A549 treated with Mapracorat at 1 μM for 4 hours (cell line): ENCODE measurements at places on chromosomes 2 and 18. TPM values are rescaled to one million over a fixed set of nuclear protein-coding genes. Genes with fewer than 3 reads are reported as not detected.

PKP4 gene
- total RNA-seq: 21.5 to 26.9 TPM (median 25.9 TPM) in 5 replicates

FSIP2 gene
- total RNA-seq: not detected in 5 replicates

PROM2 gene
- not detected in 5 replicates for total RNA-seq

KCNIP3 gene
- total RNA-seq: 0.97 to 2.3 TPM (median 2.1 TPM) in 5 replicates

RAD51AP2 gene
- not detected in 5 replicates for total RNA-seq

EHD3 gene
- total RNA-seq: 6.2 to 7.8 TPM (median 7.3 TPM) in 5 replicates

SCG2 gene
- total RNA-seq: 0.98 to 1.4 TPM (median 1.1 TPM) in 5 replicates

TEX44 gene
- total RNA-seq: not detected in 5 replicates
